ENCODE measurements at places on chromosomes 12 and 14. TPM values are rescaled to one million over a fixed set of nuclear protein-coding genes. Genes with fewer than 3 reads are reported as not detected.

DNA sequence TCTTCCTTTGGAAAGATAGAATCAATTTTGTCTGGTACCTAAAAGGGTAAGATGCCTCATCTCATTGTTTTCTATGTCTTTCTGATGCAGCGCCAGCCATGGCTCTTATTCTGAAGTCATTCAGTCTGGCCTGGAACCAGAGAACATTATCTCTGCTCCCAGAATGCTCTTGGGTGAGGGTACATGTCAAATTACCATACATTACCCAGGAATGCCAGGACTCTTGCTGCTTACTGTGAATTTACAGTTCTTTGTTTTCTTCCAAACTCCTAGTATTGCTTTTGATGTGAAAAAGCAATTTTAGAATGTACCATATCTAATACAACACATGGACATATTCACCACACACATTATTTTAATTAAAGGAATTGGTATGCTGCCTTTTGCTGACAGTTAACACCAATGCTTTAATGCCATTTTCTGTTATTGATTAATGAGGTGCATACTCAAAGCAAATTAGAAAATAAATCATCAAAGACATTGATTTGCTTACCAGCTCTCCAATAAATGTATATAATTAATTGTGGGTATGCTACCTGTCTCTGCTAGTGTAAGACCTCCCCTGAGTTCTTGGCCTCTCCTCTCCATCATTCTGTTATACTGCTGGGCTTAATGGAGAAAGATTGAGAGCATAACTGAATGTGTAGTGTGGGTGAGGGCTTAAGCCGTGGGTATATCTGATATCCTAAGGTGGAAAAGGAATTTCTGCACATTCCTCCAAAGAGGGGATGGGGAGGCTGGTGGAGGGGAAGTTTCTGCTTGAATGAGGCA lies 337.7 kb downstream of the C12orf75 start:
- H3K4me3 ChIP-seq: no peak overlapping the region
- DNase-seq: no peak
- no peak overlapping the region for H3K27ac ChIP-seq
- H3K27me3 ChIP-seq: no peaks in the 10 kb centered on the region
- peaks cover 17% of the 10 kb centered on the region for H3K4me1 ChIP-seq

GRCh38 chr14:35991356-35991755 lies 165.2 kb downstream of the BRMS1L start:
- DNase-seq: no peak
- H3K27ac ChIP-seq: no peak overlapping the region
- H3K27me3 ChIP-seq: no peaks in the 10 kb centered on the region
- no peak overlapping the region for H3K4me3 ChIP-seq
- H3K4me1 ChIP-seq: no peaks in the 10 kb centered on the region
- no peaks in the 10 kb centered on the region for H3K36me3 ChIP-seq

DNA sequence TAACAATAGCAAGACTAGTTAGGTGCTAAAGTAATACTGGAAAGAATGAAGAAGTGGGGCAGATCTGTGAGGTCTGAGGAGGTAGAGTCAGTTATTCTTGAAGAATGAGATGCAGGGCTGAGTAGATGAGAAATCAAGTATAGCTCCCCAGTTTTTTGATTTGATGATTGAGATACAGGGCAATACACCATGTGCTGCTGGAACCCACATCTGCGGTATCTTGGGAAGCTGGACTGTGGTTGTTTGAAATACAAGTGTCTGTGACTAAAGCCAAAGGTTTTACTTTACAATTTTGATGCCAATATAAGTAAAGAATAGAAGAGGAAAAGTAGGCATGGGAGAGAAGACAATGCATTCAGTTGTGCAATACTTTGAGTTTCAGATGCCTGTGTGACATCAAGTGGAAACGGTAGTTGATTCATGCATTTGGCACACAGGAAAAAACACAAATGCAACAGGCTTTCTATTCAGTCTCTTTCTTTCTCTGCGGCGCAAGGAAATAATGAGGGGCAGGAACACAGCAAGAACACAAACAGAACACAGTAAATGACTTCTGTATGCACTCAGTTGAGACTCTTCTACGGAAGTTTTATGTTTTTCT lies 190.2 kb upstream of the SLC38A2 start:
- H3K4me3 ChIP-seq: no peak overlapping the region
- no peak for DNase-seq
- no peaks in the 10 kb centered on the region for H3K36me3 ChIP-seq
- no peaks in the 10 kb centered on the region for H3K4me1 ChIP-seq
- peak overlapping the region; percentile 48 for H3K27ac ChIP-seq
- no peaks in the 10 kb centered on the region for H3K27me3 ChIP-seq

GRCh38 chr12:120689397-120690082 lies 2.6 kb downstream of the MLEC start:
- peak overlapping the region; percentile 89 for H3K27ac ChIP-seq
- H3K36me3 ChIP-seq: peaks cover 18% of the 10 kb centered on the region
- H3K4me1 ChIP-seq: peaks cover 68% of the 10 kb centered on the region

- H3K27ac ChIP-seq: no peak overlapping the region
- no peaks in the 10 kb centered on the region for H3K36me3 ChIP-seq
Measured at GRCh38 chr12:61397668-61398067, 862.5 kb upstream of the USP15 start.

GRCh38 chr14:102096569-102097188 lies 9.8 kb upstream of the HSP90AA1 start:
- H3K27ac ChIP-seq: no peak overlapping the region
- H3K4me3 ChIP-seq: no peak overlapping the region
- no peaks in the 10 kb centered on the region for H3K27me3 ChIP-seq
- DNase-seq: peak; percentile 91
- H3K4me1 ChIP-seq: no peaks in the 10 kb centered on the region

GRCh38 chr12:27635349-27635972 lies 60.8 kb upstream of the REP15 start:
- no peak for DNase-seq
- no peaks in the 10 kb centered on the region for H3K27me3 ChIP-seq
- no peak overlapping the region for H3K27ac ChIP-seq
- H3K36me3 ChIP-seq: no peaks in the 10 kb centered on the region
- no peaks in the 10 kb centered on the region for H3K4me1 ChIP-seq
- H3K4me3 ChIP-seq: no peak overlapping the region

- H3K27me3 ChIP-seq: no peaks in the 10 kb centered on the region
- no peaks in the 10 kb centered on the region for H3K36me3 ChIP-seq
- no peak overlapping the region for H3K27ac ChIP-seq
- no peak overlapping the region for H3K4me3 ChIP-seq
- DNase-seq: no peak
- no peaks in the 10 kb centered on the region for H3K4me1 ChIP-seq
Measured at GRCh38 chr14:36879558-36879957, 217.9 kb downstream of the PAX9 start.

The FAM181A gene
- total RNA-seq: not detected

The SERPINA10 gene
- total RNA-seq: not detected

The FGD4 gene
- 137 TPM for total RNA-seq

The IGF1 gene
- total RNA-seq: 10.1 TPM

Data from stomach (tissue), 19 donors.